ENCODE measurements at places on chromosomes 4 and X.

- no peak for DNase-seq
These were observed 9.1 kb downstream of the ARHGAP36 start for GRCh38 chrX:131067216-131067615.

GRCh38 chr4:8774071-8774470, 97.6 kb downstream of the HMX1 start:
- no peak for DNase-seq

DNA sequence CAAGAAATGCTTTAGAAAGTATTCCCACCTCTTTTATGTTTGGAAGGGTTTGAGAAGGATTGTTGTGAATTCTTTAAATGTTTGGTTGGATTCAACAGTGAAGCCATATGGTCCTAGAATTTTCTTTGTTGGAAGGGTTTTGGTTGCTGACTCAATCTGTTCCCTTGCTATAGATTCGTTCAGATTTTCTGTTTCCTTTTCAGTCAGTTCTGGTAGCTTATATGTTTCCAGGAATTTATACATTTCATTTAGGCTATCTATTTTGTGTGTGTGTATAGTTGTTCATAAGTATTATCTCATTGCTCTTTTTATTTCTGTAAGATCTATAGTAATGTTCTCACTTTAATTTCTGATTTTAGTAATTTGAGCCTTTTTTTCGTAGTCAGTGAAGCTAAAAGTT, 114.4 kb downstream of the MSN start:
- DNase-seq, result no peak

- DNase-seq, result no peak
These were observed 21.4 kb downstream of the MFAP3L start for GRCh38 chr4:170004651-170005295.

- DNase-seq, result no peak
These were observed 11.9 kb downstream of the SMIM31 start for GRCh38 chr4:164765833-164766232.

- no peak for DNase-seq
These were observed 3.2 kb upstream of the CLOCK start for GRCh38 chr4:55549888-55550287.

DNA sequence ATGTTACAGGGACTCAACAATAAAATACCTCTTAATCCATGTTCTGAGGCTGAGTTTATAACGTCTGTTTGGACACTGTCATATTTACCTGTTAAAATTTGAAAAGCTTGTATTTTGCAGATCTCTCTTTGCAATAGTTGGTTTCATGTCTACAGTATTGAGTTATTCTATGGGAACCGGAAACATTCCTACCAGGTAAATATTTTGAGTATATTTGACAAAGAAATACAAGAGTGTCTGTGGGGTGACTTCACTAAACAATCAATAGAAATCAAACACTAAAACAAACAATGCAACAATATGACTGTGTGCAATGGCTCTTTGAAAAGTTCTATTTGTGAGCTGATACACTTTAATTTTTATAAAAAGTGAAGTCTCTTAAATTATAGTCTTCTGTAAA, 47.7 kb upstream of the CXCL8 start:
- no peak for DNase-seq
